ENCODE measurements at places on chromosomes 6 and 20. TPM values are rescaled to one million over a fixed set of nuclear protein-coding genes. Genes with fewer than 3 reads are reported as not detected.

- DNase-seq = no peak
Measured at GRCh38 chr20:42340368-42340767, 722.2 kb upstream of the CHD6 start.

FAM83B gene
- total RNA-seq = 0.41 TPM

GRCh38 chr6:157668009-157668401 lies 155.0 kb upstream of the SNX9 start:
- no peak for DNase-seq

DNA sequence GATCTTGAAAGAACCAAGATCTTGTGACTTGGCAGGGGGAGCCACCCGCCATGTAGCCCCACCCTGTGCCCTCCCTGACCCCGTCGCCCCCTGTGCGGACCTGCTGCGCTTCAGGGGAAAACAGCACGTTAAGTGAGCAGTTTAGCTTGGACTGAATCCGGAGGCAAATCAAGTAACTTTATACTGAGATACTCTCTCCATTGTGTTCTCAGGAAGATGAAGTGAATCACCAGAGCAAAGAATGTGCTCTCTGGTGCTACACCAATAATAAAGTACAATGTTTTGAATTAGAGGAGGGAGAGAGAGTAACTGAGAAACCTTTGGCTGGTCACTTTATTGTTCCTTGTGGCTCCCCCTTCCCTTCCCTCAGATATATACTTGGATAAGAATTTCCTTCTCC lies 83.4 kb downstream of the TXNDC5 start:
- DNase-seq = no peak

DNA sequence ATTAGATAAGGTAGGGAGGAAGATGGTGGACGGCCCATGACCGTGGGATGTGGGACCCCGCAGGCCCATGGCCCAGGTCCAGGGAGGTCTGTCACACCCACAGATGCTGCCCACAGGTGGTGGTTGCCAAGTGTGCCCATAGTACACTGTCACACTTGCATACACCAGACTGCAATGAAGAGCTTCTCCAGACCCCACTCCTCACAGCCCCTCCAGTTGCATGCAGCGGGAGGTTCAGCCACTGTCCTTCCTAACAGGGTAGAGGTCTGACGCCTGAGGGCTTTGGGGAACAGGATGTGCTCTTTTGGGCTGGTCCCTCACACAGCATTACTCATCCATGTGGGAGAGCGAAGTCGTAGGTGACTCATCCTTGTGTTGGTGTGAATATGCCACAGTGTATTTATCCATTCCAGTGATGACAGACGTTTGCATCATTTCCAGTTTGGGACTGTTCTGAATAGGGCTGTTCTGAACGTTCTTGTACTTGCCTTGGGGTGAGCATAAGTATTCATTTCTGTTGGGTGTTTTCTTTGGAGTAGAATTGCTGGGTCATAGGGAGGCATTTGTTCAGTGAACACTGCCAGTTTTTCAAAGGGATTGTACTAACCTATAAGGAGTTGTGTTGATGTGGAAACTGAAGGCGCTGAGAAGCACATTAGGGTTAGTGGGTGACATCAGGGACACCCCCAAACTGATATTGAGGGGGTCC lies 10.1 kb upstream of the PYGB start:
- peak; percentile 87 for DNase-seq

SYNDIG1 gene
- total RNA-seq = 17.9 TPM

- DNase-seq = no peak
Measured at GRCh38 chr6:149985481-149985937, 21.8 kb downstream of the ULBP1 start.

DNA sequence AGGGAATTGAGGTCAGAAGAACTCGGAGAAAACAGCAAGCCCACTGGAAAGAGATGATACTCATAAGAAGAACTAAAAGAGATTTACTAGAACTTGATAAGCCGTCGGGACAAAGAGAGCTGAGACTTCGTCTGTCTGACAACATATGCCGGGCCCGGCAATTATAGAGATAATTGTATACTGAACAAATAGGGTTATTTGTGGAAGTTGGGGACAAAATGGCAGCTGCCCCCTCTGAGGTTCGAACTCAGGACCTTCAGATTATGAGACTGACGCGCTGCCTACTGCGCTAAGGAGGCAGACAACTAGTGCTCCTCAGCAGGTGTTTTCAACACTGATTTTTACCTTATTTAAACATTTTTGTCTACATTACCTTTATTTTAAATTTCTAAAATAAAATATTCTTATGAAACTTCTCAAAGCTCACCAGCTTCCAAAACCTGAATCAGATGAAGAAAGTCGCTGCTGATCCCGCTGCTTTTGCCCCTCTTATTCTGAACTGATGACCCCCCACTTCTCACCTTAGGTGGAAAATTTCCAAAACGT lies 29.3 kb upstream of the TRIM27 start:
- peak; percentile 87 for DNase-seq

- DNase-seq = peak; percentile 50
Measured at GRCh38 chr6:28737750-28738395, 185.9 kb downstream of the TRIM27 start.

GRCh38 chr20:36847009-36847709 lies 28.8 kb upstream of the TLDC2 start:
- DNase-seq = no peak

DOK5 gene
- total RNA-seq = 5.4 TPM

DNA sequence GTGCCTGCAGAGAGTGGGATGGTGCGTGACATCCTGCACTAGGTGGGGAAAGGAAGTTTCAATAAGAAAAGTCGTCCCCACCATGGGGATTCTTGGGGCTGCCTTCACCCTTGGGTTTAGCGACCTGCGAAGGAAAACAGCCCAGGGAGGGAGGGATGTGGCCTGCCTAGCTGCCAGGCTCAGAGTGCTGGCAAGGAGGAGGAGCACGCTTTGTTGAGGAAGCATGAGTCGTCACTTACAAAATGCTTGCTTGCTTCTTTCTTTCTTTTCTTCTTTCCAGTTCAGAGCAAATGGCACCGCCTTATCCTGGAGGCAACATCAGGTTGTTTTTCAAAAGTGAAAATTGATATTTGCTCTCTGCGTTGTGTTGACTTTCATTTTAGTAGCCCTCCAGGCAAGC lies 123.2 kb downstream of the TFAP2C start:
- DNase-seq = no peak

- DNase-seq = no peak
Measured at GRCh38 chr6:128139519-128139918, 238.7 kb upstream of the THEMIS start.

DNA sequence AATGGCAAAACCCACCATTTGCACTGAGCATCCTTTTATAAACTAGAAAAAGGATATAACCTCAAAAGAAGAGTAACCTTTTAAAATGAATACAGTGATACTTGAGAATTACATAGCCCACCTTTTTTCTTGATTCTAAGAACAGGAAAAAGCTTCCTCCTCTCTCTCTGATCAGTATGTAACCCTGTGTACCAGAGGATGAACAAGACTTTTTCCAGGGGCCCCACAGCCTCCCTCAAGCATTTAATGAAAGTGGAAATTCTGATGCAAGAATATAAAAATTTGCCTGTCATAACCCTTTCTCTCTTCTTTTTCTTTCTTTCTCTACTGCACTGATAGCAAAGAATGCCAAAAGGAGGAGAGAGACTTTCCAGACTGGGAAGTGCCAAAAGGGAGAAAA lies 64.2 kb upstream of the BTN3A2 start:
- no peak for DNase-seq

VPS52 gene
- 58.2 TPM for total RNA-seq

- peak; percentile 54 for DNase-seq
Measured at GRCh38 chr6:127190552-127190951, 72.1 kb downstream of the RSPO3 start.

DNA sequence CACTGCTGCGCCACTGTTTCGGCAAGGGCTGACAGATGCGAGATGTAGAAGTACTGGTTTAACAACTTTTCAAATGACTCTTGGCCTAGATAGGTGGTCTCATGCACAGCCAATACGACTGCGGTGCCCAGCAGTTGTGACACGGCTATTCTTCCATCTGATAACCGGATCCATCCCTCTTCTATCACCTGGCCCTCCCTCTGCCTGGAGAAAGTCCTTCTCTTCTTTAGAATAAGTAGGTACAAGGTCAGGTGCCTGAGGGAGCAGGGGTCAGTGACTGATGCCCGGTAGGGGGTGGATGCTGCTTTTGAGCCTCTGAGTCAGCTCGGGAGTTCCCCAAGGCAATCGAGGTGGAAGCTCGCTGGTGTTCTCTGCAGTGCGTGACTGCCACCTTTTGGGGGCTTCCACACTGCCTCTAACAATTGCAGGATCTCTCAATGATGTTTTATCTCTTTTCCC lies 166.8 kb upstream of the GRIK2 start:
- peak; percentile 73 for DNase-seq

DNA sequence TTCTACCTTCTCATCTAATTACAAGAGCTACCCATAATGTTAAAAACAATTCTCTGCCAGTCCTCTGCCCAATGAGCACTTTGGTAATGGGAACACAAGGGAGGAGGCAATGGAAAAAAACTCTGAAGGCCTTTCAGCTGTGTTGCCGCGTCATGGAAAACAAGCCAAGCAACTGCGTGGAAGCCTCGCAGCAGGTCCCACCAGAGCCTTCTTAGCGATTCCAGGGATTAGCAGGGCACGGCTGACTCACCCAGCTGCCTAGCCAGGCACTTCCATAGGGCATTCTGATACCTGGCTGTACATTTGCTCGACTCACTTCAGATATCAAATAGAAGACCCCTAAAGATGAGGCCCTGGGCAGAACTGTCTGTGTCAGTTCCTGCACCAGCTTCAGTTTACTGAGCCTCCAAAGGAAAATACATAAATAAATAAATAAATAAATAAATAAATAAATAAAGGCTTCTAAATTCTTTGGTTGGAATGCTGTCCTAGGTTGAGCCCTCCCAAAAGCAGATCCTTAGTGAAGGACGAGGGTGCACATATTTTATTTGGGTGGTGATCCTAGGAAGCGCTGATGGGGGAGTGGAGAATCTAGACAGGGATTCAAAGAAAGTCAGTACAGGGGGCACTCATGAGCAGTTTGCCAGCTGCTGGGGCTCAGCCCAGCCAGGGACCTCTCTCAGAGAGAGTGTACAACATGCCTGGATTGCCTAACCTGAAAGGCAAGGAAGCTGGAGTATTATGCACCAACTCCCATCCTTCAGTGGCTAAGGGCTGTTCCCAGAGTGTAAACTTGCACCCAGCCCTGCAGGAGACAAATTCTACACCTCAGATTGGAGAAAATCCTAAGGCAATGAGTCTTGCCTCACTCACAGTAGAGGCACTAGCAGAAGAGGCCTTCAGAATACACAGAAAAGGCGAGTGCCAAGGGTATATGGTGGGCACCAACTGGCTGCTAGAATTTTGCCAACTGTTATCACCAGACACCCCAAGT lies 18.2 kb downstream of the SNAP25 start:
- no peak for DNase-seq

GRCh38 chr6:20173833-20174792 lies 38.2 kb downstream of the MBOAT1 start:
- no peak for DNase-seq

- no peak for DNase-seq
Measured at GRCh38 chr6:111773501-111774345, 99.5 kb downstream of the FYN start.

ARFRP1 gene
- total RNA-seq = 41.1 TPM

LST1 gene
- total RNA-seq = not detected

BPIFA1 gene
- not detected for total RNA-seq

TREML2 gene
- total RNA-seq = not detected

DNA sequence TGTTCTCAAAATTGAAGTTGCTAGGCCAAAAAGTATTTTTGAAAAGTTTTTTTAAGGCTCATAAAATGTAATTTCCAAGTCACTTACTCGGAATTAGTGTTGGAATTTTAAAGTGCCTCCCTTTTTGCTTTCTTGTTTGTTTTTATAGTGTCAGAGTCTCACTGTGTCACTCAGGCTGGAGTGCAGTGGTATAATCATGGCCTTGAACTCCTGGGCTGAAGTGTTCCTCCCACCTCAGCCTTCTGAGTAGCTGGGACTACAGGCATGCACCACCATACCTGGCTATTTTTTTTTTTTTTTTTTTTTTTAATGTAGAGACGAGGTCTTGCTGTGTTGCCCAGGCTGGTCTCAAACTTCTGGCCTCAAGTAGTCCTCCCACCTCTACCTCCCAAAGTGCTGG lies 40.0 kb upstream of the GNRH2 start:
- DNase-seq = no peak

WFDC10B gene
- not detected for total RNA-seq

DNA sequence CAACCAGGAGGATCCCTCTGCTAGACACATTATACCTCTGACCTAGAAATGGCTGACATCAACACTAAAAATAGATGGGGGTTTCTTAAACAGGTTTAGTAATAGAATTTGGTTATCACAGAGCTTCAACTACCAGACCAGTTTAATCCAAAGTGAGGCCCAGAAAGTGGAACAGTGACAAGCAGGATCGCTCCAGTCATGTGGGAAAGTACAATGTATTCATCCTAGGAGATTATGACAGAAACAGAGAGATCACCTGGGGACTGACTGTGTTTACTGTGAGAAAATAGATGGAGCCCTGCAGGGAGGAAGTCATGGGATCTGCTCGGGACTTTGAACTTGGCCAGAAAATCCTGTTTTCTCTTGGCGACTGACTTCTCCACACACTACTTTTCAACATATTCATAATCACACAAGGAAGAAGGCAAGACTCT lies 238.7 kb upstream of the SOX4 start:
- no peak for DNase-seq

DNA sequence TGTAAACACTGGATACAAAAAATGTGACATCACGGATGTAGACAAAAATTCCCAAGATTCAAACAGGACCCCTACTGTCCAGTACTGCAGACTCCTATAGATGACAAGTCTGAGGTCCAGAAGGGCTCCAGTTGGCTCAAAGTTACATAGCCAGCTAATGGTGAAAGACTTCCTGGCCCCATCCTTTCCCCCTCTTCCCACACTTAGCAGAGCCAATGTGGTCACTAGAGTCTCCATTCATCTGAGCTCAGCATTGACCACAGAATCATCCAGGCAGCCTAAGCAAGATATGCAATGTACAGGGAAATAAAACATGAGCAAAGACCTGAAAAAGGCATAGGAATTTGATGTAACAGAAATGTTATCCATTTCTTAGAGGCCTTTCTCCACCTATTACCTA lies 180.5 kb downstream of the ADAT2 start:
- no peak for DNase-seq

ANGPT4 gene
- not detected for total RNA-seq

DNA sequence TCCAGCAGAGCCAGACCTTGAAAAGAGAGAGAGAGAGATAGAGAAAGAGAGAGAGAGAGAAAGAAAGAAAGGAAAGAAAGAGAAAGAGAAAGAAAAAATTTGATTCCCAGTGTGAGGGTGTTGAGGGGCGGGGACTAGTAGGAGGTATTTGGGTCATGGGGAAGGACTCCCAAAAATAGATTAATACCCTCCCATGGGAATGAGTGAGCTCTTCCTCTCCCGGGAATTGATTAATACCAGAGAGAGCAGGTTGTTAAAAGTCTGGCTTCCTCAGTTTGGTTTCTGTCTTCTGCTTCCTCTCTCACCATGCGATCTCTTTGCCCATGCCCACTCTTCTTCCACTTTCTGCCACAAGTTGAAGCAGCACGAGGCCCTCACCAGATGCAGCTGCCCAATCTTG lies 28.8 kb upstream of the CFAP206 start:
- DNase-seq = peak; percentile 31

RIPOR3 gene
- 19.1 TPM for total RNA-seq

NUS1 gene
- total RNA-seq = 41.0 TPM

SEL1L2 gene
- total RNA-seq = not detected

SLC13A3 gene
- 1.3 TPM for total RNA-seq

LHFPL5 gene
- not detected for total RNA-seq

- DNase-seq = no peak
Measured at GRCh38 chr6:37845026-37845911, 25.7 kb downstream of the ZFAND3 start.

- DNase-seq = peak; percentile 96
Measured at GRCh38 chr20:19735446-19735845, 22.6 kb upstream of the RIN2 start.

GRCh38 chr20:2108987-2109386 lies 7.4 kb downstream of the STK35 start:
- DNase-seq = no peak
